ENCODE measurements at places on chromosomes 7 and 10.

GRCh38 chr10:24926557-24926956 is 25.8 kb downstream of the PRTFDC1 start:
- no peak for DNase-seq

DNA sequence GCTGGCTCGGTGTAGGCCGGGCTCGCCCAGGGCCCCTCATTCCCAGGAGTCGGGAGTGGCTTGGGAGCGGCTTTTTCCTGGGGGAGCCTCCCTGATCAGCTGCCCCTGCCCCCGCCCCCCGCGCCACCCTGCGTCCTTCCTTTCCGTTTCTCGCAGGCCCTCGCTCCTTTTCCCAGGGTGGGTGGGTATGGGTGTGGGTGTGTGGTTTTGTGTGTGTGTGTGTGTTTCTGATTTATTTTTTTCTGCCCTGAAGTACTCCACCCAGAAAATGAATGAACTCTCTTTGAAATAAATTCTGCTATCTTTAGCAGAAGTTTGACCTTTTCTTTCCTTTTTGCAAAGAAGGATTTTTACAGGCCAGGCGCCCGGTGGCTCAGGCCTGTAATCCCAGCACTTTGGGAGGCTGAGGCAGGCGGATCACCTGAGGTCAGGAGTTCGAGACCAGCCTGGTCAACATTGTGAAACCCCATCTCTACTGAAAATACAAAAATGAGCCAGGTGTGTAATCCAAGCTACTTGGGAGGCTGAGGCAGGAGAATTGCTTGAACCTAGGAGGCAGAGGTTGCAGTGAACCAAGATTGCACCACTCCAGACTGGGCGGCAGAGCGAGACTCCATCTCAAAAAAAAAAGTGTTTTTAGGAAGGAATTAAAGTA is 30.0 kb upstream of the AP5Z1 start:
- DNase-seq = no peak

DNA sequence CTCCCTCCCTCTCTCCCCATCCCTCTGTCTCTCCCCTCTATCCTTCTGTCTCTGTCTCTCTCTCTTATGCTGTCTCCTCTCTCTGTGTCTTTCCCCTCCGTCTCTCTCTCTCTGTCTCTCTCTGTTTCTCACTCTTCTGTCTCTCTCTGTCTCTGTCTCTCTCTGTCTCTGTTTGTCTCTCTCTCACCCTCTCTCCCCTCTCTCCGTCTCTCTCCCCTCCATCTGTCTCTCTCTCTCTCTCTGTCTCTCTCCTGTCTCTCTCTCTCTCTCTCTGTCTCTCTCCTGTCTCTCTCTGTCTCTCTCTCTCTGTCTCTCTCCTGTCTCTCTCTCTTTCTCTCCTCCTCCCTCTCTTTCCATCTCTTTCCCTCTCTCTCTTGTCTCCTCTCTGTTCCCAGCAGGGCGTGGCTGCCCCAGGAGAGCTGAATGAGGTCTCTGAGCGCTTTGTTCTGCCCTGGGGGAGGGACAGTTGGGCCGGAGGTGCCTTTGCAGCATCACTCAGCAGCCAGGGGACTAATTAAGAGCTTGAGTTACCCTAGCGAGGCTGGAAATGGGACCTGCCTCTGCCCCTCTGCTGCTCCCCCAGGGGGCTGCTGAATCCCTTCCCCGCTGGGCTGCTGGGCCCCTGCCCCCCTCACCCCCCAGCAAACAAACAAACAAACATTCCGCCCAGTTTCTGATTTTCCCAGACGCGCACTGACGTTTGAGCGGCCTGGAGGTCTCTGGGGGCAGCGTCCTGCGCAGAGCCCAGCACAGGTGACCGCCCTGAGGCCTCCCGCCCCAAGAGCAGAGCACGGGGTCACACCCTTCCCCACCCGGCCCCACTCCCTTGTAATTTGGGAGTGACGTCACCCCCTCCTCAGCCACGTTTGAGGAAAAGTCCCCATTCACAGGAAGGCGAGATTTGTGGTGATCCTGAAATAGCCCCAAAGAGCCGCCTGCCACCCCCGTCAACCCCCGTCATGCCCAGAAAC is 68.1 kb downstream of the PDGFA start:
- no peak for DNase-seq

DNA sequence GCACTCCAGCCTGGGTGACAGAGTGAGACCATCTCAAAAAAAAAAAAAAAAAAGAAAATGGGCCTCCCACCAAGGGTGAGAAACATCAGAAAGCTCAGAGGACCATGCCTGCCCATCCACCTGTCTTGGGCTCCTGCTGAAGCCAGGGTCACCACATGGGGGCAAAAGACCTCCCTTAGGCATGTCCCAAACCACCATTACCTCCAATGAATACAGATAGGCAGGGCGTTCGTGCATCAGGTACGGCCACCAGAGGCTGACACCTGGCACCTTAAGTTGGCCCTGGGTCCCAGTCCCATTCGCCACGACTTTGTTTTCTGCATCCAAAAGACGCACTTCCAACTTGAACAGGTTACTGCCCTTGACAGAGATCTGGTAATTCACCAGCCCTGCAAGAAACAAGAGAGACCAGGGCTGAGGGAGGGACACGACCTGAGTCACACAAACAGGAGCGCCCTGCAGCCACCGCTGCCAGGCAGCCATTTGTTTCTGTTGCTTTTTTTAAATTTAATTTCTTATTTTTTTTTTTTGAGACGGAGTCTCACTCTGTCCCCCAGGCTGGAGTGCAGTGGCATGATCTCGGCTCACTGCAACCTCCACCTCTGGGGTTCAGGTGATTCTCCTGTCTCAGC is 6.1 kb downstream of the GUSB start:
- DNase-seq = no peak

- DNase-seq = no peak
These were observed 2.0 kb upstream of the KMT2E start for GRCh38 chr7:105011831-105012502.
